Neural progenitor cell (in vitro differentiated cells): ENCODE measurements at places on chromosomes 2 and 18. TPM values are rescaled to one million over a fixed set of nuclear protein-coding genes. Genes with fewer than 3 reads are reported as not detected.
A peak's percentile ranks its signal among the peaks of the same experiment; 100 is the strongest.

- no peak for DNase-seq
- H3K27ac ChIP-seq: no peak overlapping the region
- no peaks in the 10 kb centered on the region for H3K4me1 ChIP-seq
- H3K27me3 ChIP-seq: peaks cover 22% of the 10 kb centered on the region
- no peak overlapping the region for H3K4me3 ChIP-seq
- no peaks in the 10 kb centered on the region for H3K36me3 ChIP-seq
Measured at GRCh38 chr18:74294526-74294925, 2.8 kb upstream of the CYB5A start.

GRCh38 chr2:15201009-15201408 is 360.1 kb downstream of the NBAS start:
- no peak overlapping the region for H3K27ac ChIP-seq
- H3K27me3 ChIP-seq: no peaks in the 10 kb centered on the region
- H3K4me3 ChIP-seq: no peak overlapping the region
- no peaks in the 10 kb centered on the region for H3K36me3 ChIP-seq

GRCh38 chr2:128596396-128597120 is 277.9 kb upstream of the HS6ST1 start:
- no peak overlapping the region for H3K27ac ChIP-seq
- no peak for DNase-seq
- no peaks in the 10 kb centered on the region for H3K36me3 ChIP-seq
- no peak overlapping the region for H3K4me3 ChIP-seq
- H3K27me3 ChIP-seq: no peaks in the 10 kb centered on the region

DNA sequence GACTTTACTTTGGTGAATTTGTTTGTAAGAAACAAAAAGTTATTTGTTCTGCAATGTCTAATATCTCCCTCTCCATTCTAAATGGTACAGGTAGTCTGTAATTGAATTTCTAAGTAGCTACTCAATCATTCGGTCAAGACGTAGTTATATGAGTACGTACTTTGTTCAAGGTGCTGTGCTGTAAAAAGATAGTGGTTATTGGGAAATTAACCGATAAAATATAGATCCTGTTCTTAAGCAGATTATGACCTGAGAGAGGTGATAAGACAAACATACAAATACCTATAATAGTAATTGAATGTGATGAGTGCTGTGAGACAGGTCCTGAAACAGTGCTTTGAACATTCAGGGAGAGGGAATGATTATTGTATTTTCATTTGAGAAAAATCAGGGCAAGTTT is 7.1 kb downstream of the NCOA1 start:
- H3K27me3 ChIP-seq: peaks cover 8% of the 10 kb centered on the region
- no peak overlapping the region for H3K27ac ChIP-seq
- no peak for DNase-seq
- H3K4me3 ChIP-seq: no peak overlapping the region
- H3K4me1 ChIP-seq: peaks cover 10% of the 10 kb centered on the region

DNA sequence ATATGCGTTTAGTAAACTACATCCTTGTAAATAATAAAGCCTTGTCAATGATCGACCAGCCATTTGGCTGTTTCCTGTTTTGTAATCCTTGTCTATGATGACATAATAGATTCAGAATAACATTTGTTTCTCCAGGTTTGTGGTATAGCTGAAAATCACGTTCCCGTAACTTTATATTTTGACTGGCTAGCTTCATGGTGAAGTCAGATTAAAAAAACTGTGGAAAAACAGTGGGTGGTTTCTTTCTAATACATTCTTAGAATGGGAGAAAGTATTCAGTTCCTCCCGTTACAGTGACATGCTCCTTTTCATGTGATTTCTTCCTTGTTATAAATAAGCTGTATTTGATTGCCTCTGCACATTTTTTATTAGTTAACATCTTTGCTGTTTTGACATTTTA is 366.9 kb downstream of the NYAP2 start:
- no peak for DNase-seq
- no peak overlapping the region for H3K27ac ChIP-seq
- H3K4me3 ChIP-seq: no peak overlapping the region
- H3K4me1 ChIP-seq: no peaks in the 10 kb centered on the region
- H3K27me3 ChIP-seq: no peaks in the 10 kb centered on the region
- no peaks in the 10 kb centered on the region for H3K36me3 ChIP-seq

- no peak for DNase-seq
- no peaks in the 10 kb centered on the region for H3K36me3 ChIP-seq
- H3K27ac ChIP-seq: no peak overlapping the region
- peak overlapping the region; percentile 59 for H3K4me3 ChIP-seq
Measured at GRCh38 chr2:60557486-60557864, 4.0 kb upstream of the BCL11A start.

GRCh38 chr2:176763130-176763529 is 449.5 kb upstream of the HNRNPA3 start:
- DNase-seq: no peak
- H3K4me3 ChIP-seq: no peak overlapping the region
- H3K36me3 ChIP-seq: no peaks in the 10 kb centered on the region
- no peak overlapping the region for H3K27ac ChIP-seq
- peaks cover 30% of the 10 kb centered on the region for H3K4me1 ChIP-seq

DNA sequence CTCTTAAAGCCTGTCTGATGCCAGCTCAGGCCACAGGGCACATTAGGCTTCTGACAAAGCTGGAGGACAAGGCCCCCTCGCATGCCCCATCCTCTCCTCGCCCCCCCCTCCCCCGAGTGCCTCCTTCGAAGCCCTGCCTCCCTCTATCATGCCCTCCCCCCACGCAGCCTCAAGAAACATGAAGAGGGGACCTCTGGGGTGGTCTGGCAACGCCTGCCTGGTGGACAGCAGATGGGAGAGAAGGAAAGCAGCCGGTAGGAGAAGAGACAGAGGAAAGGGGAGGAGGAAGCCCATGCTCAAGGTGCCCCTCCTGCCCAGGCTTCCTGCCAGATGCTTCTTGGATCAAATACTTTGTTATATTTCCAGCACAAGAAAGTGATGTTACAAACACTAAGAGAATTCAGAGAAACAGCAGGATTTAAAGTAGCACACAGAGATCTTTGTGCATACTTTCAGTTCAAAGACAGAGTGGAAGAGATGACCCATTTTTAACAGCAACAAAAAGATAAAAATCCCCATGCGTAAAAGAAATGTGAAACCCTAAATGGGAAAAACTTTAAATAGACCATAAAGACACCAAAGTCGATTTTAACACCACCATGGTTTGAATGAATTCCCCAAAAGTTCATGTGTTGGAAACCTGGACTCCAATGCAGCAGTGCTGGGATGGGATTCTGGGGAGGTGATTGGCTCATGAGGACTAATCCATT is 19.0 kb downstream of the BOK start:
- H3K4me3 ChIP-seq: no peak overlapping the region
- DNase-seq: no peak
- H3K27ac ChIP-seq: no peak overlapping the region

DNA sequence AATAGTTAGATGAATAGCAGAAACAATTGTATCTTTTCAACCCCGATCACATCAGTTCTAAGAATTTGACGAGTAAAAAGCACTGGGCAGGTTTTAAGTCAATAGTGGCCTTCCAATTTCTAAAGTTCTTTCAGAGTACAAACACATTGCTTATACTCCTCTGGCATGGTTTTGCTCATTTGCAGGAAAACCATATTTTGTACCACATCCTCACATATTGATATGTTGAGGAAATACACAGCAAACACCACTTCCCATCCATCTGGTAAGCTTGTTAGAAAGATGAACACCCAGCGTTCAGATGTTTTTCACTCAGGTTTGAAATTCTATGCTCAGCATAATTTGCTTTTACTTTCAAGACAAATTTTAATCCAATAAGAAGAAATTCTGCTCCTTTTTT is 344.6 kb upstream of the ACVR2A start:
- H3K4me3 ChIP-seq: no peak overlapping the region
- H3K27me3 ChIP-seq: no peaks in the 10 kb centered on the region
- no peak for DNase-seq
- no peaks in the 10 kb centered on the region for H3K4me1 ChIP-seq

Gene LYG1
- total RNA-seq: 0.53 and 2.1 TPM in 2 replicates

Gene GKN2
- total RNA-seq: not detected in 2 replicates

Gene MAPK4
- 7.0 and 7.9 TPM in 2 replicates for total RNA-seq

Gene PCARE
- total RNA-seq: not detected in 2 replicates
